ENCODE measurements at places on chromosomes 1 and 21. TPM values are rescaled to one million over a fixed set of nuclear protein-coding genes. Genes with fewer than 3 reads are reported as not detected.

The TCHHL1 gene
- total RNA-seq = not detected

The RNF186 gene
- total RNA-seq = not detected

The DENND2D gene
- 8.1 TPM for total RNA-seq

DNA sequence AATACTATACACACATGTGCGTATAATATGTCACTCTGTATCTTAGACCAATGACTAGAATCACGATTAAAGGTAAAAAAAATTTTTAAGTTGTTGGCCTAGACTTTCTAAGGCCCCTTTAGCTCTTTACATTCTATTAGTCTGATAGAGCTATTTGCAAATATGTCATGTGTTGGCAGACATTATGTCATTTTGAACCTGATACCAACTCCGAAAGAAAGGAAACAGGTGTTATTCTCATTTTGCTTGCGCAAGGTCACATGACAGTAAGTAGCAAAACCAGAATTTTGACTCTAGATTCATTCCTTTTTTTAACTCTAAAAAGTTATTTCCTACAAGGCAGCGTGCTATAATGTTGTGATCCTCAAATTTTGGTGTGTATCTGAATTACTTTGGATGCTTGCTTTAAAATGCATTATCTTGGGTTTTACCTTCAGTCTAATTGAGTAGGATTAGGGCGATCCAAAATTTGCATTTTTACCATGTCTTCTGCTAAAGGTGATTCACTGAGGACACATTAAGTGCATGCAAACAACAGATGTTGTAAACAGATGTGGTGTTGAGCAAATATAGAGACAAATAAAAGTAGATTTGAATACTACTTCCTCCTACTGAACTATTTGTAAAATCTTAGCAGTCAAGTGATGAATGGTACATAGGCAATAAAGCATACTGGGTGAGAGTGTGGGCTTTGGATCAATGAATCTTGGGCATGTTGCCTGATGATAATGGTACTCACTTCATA is 63.5 kb upstream of the KIAA1614 start:
- no peak for DNase-seq

- no peak for DNase-seq
These were observed 106.1 kb downstream of the SEC16B start for GRCh38 chr1:177863796-177864195.

DNA sequence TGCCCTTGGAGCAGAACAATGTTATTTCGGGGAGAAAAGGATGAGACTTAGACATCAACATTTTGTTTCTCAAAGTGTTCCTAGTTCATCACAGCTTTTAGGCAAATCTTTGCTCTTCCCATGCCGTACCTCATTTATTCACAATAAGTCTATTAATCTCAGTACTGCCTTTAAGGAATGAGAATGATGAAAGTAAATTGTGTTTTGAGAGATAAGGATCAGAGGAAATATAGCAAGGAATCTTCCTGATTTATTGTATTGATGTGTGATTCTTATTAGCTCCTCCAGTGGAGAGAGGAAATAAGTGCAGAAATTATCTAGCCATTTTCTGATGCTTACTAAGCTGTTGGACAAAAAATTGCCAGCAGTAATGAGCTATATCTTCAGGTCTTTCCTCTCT is 2.0 kb downstream of the POLR3C start:
- no peak for DNase-seq
